ENCODE measurements at places on chromosomes 4 and X.

DNA sequence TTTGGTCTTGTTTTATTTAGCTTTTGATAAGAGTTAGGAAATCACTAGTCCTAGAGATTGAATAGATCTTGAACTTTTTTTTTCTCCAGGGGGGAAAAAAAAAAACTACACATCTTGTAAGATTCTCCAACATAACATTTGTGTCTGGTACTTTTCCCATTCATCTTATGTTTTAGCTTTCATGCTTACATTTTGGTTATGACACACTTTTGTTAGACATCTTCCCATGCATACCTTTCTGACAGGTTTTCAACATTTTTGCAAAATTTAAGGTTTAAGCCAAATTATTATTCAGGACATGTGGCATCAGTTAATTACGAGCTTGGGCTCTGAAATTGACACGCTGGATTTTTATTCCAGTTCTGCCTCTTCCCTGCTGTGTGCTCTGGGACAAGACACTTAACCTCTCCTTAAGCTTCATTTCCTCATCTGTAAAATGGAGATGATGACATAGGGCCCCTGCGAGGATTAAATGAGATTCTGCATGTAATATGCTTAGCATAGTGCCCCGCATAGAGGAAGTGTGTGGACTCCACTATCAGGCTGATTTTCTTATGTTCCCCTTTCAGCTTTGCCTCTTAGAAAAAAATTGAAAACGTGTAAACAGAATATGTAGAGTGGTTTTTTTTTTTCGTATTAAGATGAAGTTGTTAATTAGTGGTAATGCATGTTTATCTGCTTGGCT, 5.3 kb downstream of the KIT start:
- no peak for DNase-seq

DNA sequence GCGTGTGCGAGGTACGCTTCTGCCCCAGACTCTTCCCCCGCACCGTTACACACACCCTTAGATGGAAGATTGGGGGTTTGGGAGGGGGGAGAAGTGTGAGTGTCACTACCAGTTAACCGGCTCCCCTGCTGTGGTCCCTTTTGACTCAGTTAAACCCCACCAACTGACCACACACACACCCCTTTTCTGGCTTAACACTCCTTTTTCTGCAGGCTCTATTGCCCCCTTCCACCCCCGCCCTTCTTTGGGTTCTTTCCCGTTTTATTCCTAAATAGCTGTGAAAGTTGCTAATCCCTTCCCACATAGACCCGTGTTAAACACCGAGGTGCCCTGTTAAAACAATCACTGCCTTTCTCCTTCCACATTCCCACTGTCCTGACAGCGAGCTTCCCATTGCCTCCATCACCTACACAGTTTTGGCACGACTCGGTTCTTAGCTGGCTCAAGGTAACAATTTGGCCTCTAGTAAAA, 3.7 kb upstream of the NR3C2 start:
- no peak for DNase-seq

DNA sequence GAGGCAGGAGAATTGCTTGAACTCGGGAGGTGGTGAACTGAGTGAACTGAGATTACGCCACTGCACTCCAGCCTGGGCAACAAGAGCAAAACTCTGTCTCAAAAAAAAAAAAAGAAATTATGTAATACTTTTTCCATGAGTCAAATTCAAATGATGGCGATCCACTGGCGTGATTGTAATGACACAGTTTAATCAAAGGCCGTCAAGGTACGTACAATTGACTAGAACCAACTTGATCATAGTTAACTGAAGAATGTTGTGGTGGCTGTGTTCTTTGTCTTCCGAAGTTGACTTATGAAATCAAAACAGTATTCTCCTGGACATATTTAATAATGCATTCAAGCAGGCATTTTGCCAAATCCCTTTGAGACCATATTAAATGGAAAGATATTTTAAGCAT, 318.6 kb upstream of the FAT1 start:
- DNase-seq: no peak

GRCh38 chr4:152785639-152786615, 6.2 kb downstream of the ARFIP1 start:
- DNase-seq: no peak

DNA sequence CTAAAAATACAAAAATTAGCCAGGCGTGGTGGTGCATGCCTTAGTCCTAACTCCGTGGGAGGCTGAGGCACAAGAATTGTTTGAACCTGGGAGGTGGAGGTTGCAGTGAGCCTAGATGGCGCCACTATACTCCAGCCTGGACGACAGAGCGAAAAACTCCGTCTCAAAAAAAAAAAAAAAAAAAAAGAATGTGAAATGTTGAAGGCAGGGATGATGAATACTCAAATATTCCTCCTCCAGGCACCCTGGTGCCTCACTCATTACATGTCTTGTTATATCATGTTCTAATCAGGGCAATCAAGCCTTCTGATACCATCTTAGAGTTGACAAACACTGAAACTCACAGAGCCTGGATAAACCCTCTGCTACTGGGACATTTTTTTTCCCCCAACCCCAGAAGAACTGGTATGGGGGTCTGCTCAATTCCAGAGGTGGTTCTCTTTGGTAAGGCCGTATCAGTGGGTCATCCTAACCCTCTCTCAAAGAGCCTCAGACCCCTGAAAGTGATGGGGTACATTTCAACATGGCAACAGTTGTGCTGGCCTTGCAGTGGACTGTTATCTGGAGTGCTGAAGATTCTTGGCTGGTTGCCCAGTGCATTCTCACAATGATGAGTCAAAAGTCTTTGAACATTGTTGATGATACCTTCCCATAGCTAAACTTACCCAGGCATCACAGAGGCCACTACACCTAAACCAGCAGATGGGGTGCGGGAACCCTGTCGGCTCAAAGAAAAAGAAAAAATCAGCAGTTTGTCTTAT, 2.4 kb upstream of the SH3KBP1 start:
- DNase-seq: peak; percentile 49

GRCh38 chrX:155070663-155070974, 317 bp downstream of the CMC4 start:
- no peak for DNase-seq

- DNase-seq: no peak
Measured at GRCh38 chr4:153905231-153905630, 116.3 kb upstream of the SFRP2 start.

- no peak for DNase-seq
Measured at GRCh38 chr4:133802359-133803140, 399.0 kb downstream of the PABPC4L start.

DNA sequence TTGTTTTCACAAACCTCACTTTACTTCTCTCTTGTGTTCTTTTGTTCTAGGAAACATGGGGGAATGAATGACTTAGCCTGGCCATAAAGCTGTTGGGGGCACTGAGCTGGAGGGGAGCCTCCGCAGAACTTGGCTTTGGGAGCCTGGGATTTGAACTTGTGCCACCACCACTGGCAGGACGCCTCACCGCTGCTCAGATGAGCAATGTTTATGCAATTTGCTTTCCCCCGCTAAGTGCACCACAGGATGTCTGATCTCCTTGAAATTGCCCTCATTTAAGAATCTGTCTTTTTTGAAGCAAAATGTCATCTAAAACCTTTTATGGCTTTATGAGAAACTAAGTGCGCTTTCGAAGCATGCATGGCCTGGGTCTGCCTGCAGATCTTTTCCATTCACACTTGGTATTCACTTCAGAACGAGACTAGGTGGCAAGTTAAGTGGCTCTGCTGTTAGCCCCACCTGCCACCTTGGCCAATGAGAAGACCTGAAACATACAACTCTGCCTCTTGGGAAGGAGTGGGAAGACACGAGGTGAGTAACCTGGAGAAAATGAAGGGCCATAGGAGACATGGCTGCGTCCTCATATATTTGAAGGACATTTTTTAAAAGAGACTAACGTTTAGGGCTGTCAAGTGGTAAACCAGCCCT, 119.3 kb downstream of the LDB2 start:
- DNase-seq: no peak

DNA sequence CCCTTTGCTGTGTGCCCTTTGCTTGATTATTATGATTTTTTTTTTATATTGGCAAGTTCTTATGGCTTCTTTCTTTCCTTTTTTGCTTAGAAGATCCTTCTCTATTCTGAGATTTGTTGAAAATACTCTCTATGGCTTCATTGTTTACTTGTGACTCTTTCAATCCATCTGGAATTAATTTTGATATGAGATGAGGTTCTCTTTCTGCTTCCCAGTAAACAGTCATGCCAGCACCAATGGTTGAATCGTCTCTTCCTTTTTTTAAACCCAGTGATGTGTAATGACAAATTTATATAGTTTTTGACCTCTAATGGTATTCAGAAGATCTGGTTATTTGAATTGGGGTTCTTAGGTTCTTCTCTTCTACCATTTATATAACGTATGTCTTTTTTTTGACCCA, 121.8 kb downstream of the ARHGAP10 start:
- no peak for DNase-seq

GRCh38 chr4:174669270-174669669, 147.0 kb upstream of the HPGD start:
- DNase-seq: no peak

GRCh38 chr4:178693816-178694215, 1251.6 kb upstream of the AGA start:
- no peak for DNase-seq

DNA sequence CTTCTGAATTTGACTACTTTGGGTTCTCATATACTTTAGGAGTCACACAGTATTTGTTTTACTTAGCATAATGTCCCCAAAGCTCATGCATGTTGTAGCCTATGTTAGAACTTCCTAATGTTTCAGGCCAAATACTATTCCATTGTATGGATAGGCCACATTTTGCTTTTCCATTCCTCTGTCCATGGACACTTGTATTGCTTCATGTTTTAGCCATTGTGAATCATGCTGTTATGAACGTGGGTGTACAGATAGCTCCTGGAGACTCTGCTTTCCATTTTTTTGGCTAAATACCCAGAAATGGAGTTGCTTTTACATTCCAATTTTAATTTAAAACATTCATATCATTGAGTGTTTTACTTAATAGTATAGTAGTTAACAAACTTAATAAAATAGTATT, 54.5 kb downstream of the HTT start:
- no peak for DNase-seq

DNA sequence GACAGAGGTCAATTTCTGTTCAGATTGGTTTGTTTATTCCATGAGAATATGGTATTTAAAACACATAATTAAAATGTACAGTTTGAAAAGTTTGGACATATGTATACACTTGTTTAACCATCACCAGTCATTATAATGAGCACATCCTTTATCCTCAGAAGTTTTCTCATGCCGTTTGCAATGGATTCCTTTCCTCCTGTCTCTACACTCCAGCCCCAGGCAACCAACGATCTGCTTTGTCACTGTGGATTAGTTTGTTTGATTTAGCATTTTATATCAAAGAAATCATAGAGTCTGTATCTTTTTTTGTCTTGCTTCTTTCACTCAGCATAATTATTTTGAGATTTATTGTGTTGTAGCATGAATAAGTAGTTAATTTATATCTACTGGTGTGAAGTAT, 243.0 kb upstream of the TRAM1L1 start:
- DNase-seq: no peak

GRCh38 chrX:140507223-140507981, 2.5 kb upstream of the SOX3 start:
- DNase-seq: no peak

DNA sequence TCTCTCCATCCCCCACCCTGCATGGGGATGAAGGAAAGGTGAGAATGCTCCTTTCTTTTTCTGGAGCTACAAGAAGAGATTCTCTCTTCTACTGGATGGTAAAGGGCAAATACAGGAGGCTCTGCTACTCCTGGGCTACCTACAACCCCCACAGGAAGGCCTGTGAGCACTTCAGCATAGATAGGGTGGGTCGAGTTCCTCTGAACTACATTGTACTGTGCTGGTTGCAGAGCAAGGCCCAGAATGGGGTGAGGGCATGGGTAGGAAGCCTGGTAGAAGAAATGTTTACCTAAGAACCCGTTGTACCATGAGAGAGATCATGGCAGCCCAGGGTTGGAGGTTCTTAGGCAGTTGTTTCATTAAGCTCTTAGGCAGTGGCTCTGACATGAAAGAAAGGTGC, 510.4 kb downstream of the MID1IP1 start:
- DNase-seq: no peak

DNA sequence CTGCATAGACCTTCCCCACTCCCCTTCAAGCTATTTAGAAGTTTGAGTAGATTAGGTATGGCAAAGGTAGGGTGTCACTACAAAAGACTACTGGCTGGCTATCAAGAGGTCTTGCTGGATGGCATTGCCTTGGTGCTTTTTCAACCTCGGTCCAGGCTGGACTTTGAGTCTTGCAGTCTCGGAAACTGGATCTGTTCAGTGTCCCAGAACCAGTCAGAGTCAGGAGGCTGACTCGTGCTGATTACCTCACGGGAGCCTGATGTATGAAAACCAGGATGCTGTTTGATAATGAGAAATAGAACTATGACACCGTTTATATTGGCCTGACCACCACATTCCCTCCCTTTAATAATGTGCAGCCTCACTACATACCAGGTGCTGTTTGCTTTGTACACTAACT, 2.7 kb upstream of the PHKA1 start:
- no peak for DNase-seq

- DNase-seq: no peak
Measured at GRCh38 chr4:8722556-8722955, 130.0 kb downstream of the CPZ start.

DNA sequence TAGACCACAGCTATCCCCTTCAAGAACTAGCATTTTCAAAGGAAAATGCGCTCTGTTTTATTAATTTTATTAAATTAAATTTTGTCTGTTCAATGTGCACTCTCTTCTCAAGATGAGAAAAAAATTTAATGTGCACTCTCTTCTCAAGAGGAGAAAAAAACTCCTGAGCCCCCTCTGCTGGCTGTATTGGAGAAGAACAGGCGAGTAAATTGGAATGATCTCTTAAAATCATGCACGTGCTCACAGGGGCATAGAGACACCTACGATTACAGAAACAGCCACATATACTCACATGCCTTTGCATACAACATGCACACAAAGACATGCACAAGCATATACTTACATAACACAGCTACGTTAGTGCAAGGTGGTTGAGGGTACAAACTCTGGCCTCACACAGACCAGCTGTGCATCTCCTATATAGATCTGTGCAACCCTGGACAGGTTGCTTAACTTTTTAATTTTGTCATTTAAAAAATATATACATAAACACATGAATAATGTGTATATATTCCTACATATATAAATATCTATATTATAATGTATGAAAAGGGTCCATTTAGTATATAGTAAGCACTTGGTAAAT, 176.2 kb upstream of the CXorf66 start:
- DNase-seq: peak; percentile 20

- DNase-seq: no peak
Measured at GRCh38 chr4:39278476-39278875, 87.7 kb downstream of the RFC1 start.

- DNase-seq: no peak
Measured at GRCh38 chr4:154414796-154415195, 76.8 kb downstream of the DCHS2 start.

GRCh38 chrX:12949927-12950656, 24.8 kb upstream of the TMSB4X start:
- DNase-seq: peak; percentile 52

- no peak for DNase-seq
Measured at GRCh38 chr4:64911846-64912245, 502.6 kb upstream of the TECRL start.

DNA sequence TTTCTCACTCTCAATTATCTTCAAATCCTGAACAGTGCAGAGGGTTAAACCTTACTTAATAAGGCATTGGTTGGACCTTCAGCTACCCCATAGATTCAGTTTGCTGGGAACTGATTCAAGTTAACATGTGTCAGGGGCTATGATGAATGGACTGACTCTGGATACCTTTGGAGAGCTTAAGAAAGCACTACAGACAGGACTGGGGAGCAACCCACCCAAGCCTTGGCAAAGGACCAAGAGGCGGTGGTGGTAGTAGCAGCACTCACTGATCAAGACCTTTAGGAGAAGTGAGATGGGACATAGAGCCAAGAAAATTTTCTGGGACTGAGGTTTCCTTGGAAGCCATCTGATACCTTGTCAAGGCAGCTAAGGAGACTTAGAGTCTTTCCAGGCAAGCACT, 43.0 kb upstream of the TAPT1 start:
- DNase-seq: no peak

Data from GM20000 (cell line).